ENCODE measurements at places on chromosomes 6 and 20. TPM values are rescaled to one million over a fixed set of nuclear protein-coding genes. Genes with fewer than 3 reads are reported as not detected.

DNA sequence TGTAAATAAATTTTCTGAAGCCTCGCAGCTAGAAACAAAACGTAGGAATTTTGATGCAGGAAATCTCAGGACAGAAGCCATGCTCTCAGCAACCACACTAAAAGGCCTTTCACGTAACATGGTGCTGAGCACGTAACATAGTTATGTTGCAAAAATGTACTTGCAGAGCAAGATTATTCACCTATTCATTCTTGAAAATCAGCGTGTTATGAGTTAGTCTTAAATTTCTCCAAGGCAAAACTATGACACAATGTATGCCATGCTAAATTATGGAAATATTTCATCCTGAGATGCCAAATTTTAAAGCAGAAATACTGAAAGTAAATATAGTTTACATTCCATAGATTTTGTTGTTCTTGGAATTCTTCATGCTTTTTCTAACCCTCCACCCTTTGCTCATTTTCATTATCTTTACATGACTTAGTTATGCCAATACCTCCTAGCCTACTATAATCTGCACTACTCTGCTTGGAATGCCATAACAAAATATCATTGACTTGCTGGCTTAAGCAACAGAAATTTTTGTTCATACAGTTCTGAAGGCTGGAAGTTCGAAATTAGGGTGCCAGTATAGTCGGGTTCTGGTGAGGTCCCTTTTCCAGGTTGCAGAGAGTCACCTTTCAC, 179.8 kb upstream of the BMP5 start:
- DNase-seq, result no peak

The WFDC12 gene
- polyA plus RNA-seq, result not detected

GRCh38 chr6:20034408-20034769, 177.9 kb downstream of the MBOAT1 start:
- no peak for DNase-seq

DNA sequence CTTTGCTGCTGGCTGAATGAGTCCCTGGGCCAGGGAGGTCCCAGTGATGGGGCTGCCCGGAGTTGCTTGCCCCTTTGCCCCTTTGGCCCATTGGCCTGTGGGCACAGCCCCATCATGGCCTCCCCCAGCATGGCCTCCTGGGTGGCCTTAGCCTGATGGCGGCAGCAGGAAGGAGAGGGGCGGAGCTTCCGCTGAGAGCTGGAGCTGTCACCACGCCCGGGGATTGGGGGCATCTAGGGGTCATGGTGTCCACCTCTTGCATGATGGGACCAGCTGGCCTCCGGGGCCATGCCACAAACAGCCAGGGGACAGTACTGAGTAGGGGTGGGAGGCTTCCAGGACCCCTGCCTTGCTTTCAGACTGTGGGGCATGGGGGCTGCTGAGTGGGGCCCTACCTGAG, 31.5 kb upstream of the GATA5 start:
- DNase-seq, result no peak

- peak; percentile 24 for DNase-seq
These were observed 411.8 kb downstream of the SYNE1 start for GRCh38 chr6:152225241-152225934.

- no peak for DNase-seq
These were observed 234.2 kb downstream of the HACE1 start for GRCh38 chr6:104625536-104625935.

- DNase-seq, result no peak
These were observed 46.4 kb upstream of the ADTRP start for GRCh38 chr6:11824986-11825385.

DNA sequence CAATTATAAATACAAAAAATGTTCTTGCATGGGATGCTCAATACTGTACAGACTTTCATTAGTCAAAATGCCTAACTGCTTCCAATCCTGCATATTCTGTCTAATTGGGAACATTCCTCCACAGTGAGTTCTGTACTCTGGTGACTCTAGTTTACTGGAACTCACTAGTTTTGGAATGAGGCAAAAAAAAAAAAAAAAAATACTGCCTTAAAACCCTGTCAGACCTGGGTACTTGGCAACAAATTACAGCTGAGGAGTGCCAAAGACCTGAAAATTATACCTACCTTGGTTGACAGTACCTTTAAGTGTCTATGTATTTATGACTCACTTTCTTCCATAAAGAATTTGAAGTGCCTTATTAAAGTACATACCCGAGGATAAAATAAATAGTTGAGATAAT, 276.7 kb downstream of the FARS2 start:
- no peak for DNase-seq

GRCh38 chr6:105821777-105822176, 264.4 kb upstream of the PRDM1 start:
- DNase-seq, result no peak

The DNAH8 gene
- not detected for polyA plus RNA-seq

- DNase-seq, result peak; percentile 46
These were observed 12.3 kb downstream of the TMEM14B start for GRCh38 chr6:10759884-10760329.

The C4B gene
- polyA plus RNA-seq, result 2.6 TPM

- DNase-seq, result no peak
These were observed 29.1 kb downstream of the HECA start for GRCh38 chr6:139164001-139164400.

- DNase-seq, result no peak
These were observed 56.4 kb downstream of the RALY start for GRCh38 chr20:34049897-34050695.

DNA sequence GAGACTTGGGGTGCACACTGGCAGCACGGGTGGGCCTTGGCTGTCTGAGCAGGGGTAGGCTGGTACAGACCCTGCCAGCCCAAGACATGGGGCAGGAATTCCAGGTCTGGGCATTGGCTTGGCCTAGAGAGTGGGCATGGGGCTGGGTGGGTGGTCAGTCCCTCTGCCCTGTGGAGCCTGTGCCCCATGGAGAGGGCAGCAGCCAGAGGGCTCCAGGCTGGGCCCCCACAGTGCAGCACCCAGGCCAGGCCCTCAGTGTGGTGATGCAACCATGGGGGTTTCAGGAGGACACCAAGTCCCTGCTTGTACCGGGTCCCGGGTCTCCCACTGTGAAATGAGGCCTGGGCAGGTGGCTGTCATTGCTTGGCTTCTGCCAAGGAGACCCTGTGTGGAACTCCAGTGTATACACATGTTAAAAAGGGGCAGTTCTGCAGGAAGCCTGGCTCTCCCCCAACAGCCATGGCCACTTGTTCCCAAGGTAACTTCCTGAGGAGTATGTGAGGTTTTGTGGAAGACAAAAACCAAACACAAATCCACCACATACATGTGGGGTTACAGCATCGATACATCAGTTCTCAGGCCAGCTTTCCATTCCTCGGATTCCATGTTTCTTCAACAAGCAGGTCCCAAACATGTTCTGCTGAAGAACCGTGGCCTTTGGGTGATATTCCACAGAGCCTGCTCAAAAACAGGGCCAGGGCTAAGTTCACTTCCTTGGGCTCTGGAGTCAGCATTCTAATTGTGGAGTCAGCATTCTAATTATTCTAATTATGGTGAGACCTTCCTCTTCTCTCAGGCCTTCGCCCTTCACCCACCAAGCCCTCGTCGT, 77.3 kb downstream of the DACT2 start:
- no peak for DNase-seq

GRCh38 chr6:46507426-46507825, 16.2 kb upstream of the RCAN2 start:
- DNase-seq, result no peak

The TBPL1 gene
- 17.7 TPM for polyA plus RNA-seq

DNA sequence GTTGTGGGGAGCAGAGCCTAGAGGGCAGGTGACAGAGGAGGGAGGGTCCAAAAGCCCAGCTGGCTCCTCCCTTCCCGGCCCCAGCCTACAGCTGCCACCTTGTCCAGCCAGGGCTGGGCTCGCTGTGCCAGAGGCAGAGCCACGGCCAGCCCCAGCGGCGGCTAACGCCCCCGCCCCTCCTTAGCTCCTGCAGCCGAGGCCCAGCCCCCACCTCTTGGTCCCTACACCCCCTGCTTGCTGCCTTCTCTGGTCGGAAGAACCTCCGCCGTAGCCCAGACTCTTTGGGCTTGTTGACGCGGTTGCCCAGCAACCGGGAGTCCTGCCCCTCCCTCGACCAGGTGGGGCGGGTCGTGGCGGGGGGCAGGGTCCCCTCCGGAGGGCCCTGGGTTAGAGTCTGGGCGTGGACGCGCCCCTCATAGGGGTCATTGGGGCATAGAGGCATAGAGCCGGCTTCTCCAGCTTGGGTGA, 521 bp upstream of the LKAAEAR1 start:
- DNase-seq, result no peak

The EEF1A2 gene
- 952 TPM for polyA plus RNA-seq

Measured in psoas muscle (tissue), 8 donors.